NCI-H524 (cell line): ENCODE measurements at places on chromosomes 5 and 9.

GRCh38 chr9:34601937-34602573 is 9.8 kb downstream of the RPP25L start:
- DNase-seq: no peak

GRCh38 chr9:90103771-90104170 is 499.0 kb downstream of the GADD45G start:
- no peak for DNase-seq

- DNase-seq: no peak
Measured at GRCh38 chr5:35058374-35058788, 10.6 kb upstream of the AGXT2 start.

DNA sequence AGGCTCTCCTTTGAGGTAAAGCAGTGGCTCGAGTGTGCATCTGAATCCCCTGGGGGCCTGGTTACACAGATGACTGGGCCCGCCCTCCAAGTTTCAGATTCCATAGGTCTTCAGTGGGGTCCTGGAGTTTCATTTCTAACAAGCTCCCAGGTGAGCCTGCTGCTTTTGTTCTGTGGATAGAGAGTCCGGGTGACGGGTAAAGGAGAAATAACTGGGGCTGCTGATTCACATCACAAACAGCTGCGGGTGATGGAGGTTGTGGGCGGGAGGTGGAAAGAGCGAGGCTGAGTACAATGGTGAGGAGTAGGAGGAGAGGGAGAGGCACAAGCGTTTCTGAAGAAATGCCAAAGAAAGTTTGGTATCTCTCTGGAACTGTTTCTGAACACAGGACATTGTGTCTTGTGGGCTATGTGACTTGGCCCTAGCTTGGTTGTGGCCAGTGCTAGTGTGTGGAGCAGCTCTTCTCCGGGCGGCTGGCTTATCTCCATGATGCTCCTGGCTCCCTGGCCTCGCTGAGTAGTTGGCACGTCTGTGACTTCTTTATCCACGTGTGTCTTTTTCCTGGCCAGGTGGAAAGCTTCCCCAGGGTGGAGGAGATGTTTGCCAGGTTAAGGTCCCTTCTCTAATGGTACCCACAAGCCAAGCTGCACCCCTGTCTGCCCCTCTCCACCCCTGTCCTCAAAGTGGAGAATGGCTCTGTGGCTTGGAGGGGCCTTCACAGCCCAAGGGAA is 61.7 kb downstream of the HSPA4 start:
- no peak for DNase-seq

DNA sequence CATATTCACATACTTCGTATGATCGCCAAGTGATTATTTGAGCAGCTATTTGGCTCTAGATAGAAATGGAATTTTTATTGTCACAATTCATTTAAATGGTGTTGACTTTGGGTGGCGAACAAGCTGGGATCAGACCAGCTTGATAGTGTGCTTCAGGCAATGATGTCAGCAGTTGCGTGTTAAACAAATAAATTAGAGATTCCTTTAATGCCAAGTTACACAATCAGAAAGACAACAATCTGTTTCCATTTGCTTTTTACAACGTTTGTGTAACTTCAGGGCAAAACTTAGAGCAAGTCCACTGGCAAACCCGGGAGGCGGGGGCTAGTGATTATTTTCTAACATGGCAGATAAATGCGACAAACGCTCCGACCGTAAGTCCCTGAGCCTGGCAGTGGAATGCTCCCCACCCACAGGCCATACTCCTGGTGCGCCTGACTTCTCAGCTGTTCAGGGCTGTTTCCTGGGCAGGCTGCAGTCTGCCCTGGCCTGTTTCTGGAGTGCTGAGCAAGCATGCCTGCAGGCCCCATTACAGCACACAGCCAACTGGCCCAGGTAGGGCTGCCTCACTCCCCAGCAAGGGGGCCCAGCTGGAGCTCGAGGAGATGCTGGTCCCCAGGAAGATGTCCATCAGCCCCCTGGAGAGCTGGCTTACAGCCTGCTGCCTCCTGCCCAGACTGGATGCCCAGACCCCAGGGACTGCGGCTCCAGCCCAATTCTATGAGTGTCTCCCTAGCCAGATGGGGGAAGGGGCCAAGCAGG is 88.7 kb downstream of the BASP1 start:
- no peak for DNase-seq

- DNase-seq: no peak
Measured at GRCh38 chr5:1966461-1966860, 83.7 kb upstream of the IRX4 start.

- no peak for DNase-seq
Measured at GRCh38 chr5:67115246-67115645, 81.4 kb downstream of the CD180 start.

GRCh38 chr9:121242959-121243346 is 25.0 kb upstream of the GSN start:
- DNase-seq: no peak

DNA sequence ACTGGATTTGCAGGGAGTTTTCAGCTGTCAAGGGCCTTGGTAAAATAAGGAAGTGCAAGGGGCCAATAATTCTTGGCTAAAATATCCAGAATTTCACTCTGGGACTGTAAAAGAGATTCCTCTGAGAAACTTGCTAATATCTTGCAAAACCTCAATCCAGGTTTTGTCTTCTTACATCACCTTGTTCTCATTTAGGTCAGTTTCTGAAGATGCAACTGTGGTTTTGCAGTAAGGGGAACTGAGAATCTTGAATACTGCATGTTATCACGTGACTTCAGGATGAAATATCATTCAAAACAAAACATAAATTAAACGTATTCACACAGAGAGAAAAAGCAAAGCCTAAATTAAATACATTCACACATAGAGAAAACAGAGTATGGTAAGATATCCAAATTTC is 35.0 kb upstream of the RIC1 start:
- DNase-seq: no peak

- no peak for DNase-seq
Measured at GRCh38 chr5:176740131-176740701, 70.1 kb upstream of the UNC5A start.

- DNase-seq: peak; percentile 92
Measured at GRCh38 chr5:72392326-72392733, 72.2 kb downstream of the PTCD2 start.

DNA sequence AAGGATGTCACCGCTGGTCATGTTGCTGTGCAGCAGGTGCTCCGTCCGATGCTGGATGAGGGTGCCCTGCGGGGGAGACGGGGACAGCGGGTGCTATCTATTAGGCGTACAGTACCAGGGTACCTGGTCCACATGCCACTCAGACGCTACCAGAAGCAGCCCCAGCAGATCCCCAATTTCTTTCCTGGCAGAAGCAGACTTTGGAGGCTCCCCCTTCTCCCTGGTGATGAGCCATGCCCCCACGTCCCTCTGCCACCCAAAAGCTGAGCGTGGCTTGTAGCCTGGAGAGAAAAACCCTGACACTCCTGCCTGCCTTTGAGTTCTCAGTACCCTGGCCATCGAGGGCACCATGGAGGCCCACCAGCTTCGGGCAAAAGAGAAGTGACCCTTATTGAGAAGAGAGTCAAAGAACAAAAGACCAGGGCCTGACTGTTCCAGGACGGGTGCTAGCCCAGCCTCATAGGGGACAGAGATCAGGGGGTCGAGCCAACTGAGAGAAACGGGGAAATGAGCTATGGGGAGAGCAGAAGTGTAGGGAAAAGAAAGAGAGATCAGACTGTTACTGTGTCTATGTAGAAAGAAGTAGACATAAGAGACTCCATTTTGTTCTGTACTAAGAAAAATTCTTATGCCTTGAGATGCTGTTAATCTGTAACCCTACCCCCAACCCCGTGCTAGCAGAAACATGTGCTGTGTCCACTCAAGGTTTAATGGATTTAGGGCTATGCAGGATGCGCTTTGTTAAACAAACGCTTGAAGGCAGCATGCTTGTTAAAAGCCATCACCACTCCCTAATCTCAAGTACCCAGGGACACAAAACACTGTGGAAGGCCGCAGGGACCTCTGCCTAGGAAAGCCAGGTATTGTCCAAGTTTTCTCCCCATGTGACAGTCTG is 62.0 kb upstream of the ZNF354B start:
- DNase-seq: peak; percentile 4

DNA sequence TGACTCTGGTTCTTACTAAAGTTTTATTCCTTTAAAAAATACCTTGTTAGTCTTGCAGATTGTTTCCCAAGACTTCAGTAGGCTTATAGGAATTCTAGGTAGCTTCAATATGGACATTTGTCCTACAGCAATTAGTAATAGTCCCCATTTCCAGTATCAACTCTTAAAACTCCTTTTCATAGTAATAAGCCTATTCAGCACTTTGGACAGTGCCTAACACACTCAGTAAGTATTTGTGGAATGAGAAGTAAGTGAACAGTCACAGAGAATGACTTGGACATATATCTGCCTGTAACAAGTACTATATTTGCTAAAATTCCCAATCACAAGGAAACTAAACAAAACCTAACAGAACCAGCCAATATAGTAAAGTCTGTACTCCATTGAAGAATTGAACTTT is 1291.8 kb upstream of the DMAC1 start:
- no peak for DNase-seq

- DNase-seq: no peak
Measured at GRCh38 chr5:108649106-108649505, 98.6 kb upstream of the FER start.

- DNase-seq: no peak
Measured at GRCh38 chr5:174307031-174307408, 261.5 kb downstream of the NSG2 start.

DNA sequence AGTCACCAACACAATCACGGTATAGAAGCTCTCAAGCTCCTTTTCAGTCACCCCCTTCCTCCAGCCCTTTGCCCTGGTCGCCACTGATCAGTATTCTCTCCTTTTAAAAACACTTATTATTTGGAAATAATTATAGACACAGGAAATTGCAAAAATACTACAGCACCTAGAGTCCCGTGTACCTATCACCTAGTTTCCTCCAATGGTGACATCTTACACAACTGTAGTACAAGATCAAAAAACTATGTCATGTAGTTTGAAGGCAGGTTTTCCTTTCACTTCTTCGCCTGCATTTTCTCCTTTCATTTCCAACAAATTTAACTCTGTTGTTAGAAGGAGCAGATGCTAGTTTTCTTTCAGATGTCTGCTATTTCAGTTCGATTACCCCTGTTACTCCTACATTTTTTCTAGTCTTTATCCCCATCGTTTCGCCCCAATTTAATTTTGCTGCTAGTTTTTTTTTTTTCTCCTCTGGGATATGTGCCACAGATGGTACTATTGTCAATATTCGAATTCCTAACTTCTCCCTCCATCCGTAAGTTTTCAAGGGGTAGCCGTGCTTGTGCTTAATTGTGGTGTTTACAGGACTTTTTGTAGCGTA is 612 bp upstream of the ATG10 start:
- DNase-seq: no peak

DNA sequence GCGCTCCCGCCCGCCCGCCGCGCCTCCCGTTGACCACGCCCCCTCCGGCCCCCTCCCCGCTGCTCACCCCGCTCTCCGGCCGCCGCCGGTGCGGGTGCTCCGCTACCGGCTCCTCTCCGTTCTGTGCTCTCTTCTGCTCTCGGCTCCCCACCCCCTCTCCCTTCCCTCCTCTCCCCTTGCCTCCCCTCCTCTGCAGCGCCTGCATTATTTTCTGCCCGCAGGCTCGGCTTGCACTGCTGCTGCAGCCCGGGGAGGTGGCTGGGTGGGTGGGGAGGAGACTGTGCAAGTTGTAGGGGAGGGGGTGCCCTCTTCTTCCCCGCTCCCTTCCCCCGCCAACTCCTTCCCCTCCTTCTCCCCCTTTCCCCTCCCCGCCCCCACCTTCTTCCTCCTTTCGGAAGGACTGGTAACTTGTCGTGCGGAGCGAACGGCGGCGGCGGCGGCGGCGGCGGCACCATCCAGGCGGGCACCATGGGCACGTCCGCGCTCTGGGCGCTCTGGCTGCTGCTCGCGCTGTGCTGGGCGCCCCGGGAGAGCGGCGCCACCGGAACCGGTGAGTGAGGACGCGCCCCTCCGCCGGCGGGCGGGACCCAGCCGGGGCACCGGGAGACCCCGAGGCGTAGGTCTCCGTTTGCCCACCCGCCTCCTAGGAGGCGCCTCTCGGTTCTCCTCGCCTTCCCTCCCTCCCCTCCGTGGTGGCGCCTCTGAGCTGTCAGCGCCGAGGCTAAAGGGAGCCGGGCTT is at the start of gene VLDLR:
Gene VLDLR (plus strand): TSS at position 66 of the 739 bp plus-strand sequence. CDS start 403 bp downstream, at position 469.
- DNase-seq: peak; percentile 59

- no peak for DNase-seq
Measured at GRCh38 chr5:662751-663435, 30.3 kb downstream of the TPPP start.

GRCh38 chr5:10332301-10332700 is 21.2 kb upstream of the MARCHF6 start:
- DNase-seq: no peak

DNA sequence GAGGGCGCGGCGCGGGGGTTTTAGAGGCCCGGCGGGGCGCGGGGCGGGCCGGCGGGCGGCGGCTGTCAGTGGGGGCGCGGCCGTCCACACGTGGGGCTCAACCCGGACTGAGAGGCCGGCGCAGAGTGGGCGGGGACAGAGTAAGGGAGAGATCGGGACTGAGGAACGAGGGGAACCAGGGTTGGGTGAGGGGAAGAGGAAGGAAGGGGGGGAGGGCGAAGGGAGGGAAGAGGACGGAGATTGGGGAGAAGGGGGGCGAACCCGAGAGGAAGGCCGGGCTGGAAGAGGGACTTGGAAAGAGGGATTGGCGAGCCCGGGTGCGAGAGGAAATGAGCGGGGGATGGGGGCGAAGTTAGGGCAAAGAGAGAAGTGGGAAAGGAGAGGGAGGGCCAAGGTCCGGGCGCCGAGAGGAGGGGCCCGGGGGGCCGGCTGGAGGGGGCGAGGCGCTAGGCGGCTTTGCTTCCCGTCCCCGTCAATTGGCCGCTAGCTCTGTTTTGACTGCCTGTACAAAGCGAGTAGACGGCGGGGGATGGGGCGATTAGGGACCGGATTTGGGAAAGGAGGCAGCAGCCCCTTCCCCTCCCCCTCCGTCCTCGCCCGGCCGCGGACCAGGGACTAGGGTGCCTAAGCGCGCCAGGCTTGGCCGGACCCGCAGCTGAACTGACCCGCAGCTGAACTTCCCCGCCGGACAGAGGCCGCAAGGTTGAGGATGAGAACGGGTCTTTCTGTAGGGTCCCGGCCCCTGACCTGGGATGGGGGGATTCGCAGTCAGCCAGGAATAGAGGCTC is 399 bp upstream of the FBN2 start:
- DNase-seq: peak; percentile 69

DNA sequence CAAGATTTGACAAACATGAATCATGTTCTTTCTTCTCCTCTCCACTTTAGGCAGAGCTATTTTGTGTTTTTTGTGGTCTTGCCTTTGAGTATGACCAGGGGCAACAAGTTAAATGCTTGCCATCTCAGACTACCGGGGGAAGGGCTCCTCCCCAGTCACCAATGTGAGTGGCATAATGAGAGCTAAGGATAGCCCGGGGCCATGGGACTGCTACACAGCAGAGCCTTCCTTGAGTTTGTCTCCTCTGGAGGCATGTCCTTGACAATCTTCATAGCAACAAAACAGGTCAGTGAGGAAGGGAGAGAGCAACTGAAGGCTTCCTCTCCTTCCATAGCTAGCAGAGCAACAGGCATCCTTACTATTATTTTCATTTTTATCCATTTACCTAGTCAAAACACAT is 299.3 kb downstream of the ENC1 start:
- no peak for DNase-seq

DNA sequence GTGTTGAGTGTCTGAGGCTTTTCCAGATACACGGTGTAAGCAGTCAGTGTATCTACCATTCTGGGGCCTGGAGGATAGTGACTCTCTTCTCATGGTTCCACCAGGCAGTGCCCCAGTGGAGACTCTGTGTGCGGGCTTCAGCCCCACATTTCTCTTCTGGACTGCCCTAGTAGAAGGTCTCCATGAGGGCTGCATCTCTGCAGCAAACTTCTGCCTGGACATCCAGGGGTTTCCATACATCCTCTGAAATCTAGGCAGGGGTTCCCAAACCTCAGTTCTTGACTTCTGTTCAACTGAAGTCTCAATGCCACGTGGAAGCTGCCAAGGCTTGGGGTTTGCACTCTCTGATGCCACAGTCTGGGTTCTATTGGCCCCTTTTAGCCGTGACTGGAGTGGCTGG is 256.6 kb upstream of the ITGA1 start:
- no peak for DNase-seq
